ENCODE measurements at places on chromosomes 12 and 14.

DNA sequence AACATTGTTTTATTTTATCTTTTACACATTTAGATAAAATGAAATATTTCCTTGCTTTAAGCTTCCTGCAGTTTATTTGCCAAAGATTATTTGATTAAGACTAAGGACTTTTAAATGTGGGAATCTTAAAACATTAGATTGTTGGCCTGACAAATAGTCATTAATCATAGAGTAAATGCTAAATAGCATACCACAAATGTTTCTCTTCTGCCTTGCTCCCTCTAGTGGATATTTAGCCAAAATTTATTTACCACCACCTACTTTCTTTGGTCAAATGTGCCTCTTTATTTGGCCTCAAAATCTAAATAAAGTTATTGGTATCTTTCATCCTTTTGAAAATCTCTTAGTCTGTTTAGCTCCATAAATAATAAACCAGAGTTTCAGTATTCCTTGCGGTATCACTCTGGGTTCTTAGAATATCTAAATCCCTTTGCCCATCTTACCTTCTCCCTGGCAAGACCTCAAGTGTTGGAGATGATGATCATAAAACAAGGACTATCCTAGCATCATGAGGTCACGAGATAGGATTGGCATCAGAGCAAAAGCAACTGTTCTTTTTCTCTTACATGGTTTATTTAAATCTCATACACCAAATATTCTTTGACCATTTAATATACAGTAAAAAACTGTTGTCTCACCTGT is 150.6 kb upstream of the AEBP2 start:
- DNase-seq: no peak

- DNase-seq: no peak
Observed at GRCh38 chr12:84357314-84357713, 555.3 kb downstream of the SLC6A15 start.

GRCh38 chr14:23443881-23444280 is 8.4 kb upstream of the MYH7 start:
- no peak for DNase-seq

- no peak for DNase-seq
Observed at GRCh38 chr12:104768033-104768432, 190.1 kb downstream of the SLC41A2 start.

DNA sequence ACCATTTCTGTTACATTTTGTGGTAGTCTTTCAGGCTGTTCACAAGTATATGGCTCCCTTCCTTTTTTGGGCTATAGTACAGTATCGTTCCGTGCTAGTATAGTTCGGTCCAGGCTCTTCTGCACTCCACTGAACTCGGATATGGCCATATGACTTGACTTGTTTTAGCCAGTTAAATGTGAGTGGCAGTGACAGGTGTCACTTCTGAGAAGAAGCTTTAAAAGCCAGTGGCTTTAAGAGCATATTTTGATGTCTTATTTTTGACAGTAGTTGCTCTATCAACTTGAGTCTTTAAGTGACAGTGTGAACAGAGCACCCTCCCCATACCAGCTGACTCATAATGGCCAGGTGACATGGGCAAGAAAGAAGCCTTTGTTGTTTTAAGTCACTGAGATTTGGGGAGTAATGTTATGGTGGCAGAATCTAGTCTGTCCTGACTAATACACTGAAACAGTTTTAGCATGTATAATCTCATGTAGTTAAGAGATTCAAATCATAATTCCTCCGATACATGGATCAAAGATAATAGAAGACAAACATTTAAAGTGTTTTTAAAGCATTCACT is 64.6 kb downstream of the ANO4 start:
- DNase-seq: no peak

DNA sequence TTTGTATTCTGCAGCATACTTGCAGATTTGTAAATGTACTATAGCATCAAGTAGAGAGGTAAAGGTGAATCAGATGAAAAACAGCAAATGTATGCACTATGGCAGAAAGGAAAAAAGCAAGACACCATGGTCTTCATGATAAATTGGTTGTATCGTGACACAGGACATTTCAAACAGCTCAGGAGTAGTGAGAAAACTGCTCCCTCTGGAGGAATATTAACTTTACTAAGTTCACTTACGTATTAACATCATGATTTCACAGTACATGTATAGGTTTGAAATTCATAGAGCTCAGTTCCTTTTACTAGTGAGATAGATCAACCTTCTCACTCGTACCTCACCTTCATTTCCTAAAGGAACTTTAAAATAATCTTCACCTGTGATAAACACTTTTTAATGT is 6.5 kb downstream of the MBIP start:
- no peak for DNase-seq

Measured in PC-9 (cell line).